Urinary bladder (tissue), 4 donors: ENCODE measurements at places on chromosomes 5 and 9. TPM values are rescaled to one million over a fixed set of nuclear protein-coding genes. Genes with fewer than 3 reads are reported as not detected.

DNA sequence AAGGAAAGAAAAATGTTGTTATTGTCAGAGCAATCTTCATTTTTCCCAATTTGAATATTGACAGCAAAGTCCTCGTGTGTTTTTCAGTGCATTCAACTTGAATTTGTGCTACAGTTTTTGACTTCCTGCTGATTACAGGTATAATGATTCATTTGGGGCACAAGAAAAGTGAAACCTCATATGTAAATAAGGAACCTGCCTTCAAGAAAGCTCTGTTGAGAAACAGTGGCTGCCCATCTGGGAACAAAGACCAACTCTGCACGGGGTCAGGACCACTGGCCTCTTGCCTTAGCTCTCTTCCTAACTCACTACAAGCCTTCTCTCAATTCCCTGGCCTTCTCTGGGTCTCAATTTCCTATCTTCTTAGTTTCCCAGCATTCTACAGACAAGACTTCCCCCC lies 21.0 kb downstream of the TIMD4 start:
- DNase-seq: no peak

DNA sequence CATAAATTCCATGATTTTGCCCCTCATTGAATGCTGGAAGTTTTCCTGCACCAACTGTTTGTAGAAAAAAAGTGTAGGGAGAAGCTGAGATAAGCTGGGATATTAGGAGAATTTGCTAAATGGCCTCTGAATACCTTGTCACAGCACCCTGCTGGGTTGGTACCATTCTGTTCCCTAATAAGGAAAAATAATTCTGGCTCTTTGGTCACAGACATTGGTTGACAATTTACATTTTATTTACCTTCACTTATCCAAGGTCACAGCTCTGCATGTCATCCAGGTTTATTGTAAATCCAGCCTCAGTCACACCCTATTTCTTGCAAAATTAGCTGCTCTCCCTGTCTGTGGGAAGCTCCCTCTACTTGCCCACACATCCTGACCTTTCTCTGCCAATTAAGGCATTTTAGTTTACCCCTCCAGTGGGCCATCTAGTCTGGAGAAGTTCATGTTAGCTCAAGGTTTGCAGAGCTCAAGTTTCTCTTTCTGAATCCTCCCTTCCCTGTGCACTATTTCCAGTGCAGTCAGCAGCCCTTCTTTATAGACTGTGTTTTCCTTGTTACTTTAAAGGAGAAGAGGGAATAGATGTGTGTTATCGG lies 115.4 kb upstream of the NTRK2 start:
- no peak for DNase-seq

QSOX2 gene
- 7.8 TPM for polyA plus RNA-seq

GRCh38 chr5:103607346-103607745 lies 44.8 kb upstream of the NUDT12 start:
- no peak for DNase-seq

GRCh38 chr5:138954257-138955012 lies 79.3 kb upstream of the LRRTM2 start:
- DNase-seq: no peak

SLIT3 gene
- polyA plus RNA-seq: 64.7 TPM

DNA sequence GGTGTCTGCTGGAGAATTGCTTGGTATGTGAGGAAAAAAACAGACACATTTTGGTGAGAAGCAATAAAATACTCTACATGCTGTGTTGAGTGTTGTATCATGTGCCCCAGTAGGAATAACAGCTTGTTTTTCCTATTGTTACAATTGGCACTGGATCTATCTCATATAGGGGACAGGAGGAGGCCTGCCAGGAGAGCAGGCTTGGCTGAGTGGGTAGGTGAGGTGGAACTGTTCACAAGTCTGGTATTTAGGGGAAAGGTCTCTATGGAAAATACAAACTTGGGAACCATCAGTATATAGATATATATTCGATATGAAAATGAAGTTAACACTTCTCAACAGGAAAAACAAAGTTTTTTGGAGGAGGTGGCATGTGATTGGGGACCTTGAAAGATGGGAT lies 9.5 kb upstream of the SH3TC2 start:
- no peak for DNase-seq

STX17 gene
- 14.5 TPM for polyA plus RNA-seq

DNA sequence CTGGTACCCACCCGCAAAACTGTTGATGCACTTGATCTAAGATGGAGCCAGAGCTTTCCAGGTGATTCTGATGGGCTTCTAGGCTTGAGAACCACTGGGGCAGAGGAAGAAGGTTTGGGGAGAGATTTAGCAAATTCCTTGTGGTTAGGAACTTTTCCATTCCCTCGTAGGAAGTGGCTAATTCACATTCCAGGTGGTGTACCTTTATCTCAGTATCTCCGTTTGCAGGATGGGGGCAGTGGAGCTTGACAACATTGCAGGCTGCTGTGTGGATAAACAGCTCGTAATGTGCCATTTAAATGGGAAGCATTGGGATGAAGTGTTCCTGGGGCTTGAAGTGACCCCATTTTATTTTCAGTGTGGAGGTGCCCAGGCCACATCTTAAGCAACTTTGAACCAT lies 172.9 kb upstream of the IL12B start:
- DNase-seq: no peak

DNA sequence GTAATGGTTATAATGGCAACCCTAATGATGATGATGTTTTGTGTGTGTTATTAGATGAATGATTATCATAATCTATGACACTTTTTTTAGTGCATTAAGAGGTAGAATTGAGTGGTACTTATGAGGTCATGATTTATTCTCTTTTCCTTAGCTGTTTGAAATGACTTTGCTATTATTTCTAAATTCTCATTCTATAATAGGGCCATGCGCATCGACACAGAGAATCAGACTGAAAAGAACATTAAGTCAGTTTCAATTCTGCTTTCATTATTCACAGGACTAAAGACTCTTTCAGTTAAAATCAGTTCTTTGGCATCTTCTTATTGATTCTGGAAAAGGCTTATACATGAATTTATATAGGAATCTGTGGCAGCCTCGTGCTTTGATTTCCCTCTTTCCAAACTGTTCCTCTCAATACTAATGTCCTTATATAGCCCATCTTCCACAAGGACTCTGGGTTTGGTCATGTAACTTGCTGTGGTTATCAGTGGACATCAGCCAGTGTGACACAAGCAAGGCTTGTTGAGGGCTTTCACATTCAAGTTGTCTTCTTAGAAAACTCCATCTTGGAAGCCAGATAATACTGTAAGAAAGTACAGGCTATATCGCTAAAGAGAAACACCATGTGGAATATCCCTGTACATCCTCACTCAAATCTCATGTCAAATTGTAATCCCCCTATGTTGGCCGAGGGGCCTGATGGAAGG lies 140.3 kb upstream of the CHD1 start:
- no peak for DNase-seq

GRCh38 chr5:180467989-180468731 lies 26.0 kb upstream of the CNOT6 start:
- DNase-seq: no peak

- DNase-seq: no peak
Measured at GRCh38 chr5:181086884-181087205, 44.1 kb downstream of the OR2V1 start.

GRCh38 chr5:139749242-139749641 lies 46.4 kb upstream of the PSD2 start:
- no peak for DNase-seq

- DNase-seq: no peak
Measured at GRCh38 chr5:126488443-126489065, 65.3 kb downstream of the GRAMD2B start.

DNA sequence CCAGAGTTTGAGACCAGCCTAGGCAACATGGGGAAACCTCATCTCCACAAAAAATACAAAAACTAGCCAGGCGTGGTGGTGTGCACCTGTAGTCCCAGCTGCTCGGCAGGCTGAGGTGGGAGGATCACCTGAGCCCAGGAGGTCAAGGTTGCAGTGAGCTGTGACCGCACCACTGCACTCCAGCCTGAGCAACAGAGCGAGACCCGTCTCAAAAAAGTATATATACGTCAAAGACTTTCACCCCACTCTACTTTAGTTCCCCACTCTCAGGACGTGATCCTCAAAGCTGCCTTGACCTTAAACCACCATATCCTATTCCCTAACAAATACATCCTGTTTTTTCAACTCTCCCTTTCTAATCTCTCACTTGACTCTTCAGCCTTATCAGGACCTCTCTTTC lies 41.0 kb downstream of the PCDHGC5 start:
- DNase-seq: no peak
